CD4-positive, alpha-beta T cell treated with Interleukin-17A for 4 hours (primary cell): ENCODE measurements at places on chromosomes 16 and 17.

DNA sequence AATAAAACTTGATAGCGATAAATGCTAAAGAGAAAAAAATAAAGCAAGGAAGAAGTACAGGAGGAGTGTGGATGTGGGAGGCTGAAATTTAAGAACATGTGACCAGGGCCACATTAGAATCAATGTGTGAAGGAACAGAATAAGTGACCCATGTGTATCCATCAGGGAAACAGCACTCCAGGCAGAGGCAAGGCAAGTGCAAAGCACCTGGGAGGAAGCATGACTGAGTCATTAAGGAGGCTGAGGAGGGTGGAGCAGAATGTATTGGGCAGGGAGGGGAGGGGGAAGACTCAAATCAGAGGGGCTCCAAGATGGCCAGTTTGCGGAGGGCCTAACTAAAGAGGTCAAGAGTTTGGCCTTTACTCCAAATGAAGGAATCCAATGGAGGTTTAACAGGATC is 8.0 kb downstream of the CDR2 start:
- no peak for DNase-seq

DNA sequence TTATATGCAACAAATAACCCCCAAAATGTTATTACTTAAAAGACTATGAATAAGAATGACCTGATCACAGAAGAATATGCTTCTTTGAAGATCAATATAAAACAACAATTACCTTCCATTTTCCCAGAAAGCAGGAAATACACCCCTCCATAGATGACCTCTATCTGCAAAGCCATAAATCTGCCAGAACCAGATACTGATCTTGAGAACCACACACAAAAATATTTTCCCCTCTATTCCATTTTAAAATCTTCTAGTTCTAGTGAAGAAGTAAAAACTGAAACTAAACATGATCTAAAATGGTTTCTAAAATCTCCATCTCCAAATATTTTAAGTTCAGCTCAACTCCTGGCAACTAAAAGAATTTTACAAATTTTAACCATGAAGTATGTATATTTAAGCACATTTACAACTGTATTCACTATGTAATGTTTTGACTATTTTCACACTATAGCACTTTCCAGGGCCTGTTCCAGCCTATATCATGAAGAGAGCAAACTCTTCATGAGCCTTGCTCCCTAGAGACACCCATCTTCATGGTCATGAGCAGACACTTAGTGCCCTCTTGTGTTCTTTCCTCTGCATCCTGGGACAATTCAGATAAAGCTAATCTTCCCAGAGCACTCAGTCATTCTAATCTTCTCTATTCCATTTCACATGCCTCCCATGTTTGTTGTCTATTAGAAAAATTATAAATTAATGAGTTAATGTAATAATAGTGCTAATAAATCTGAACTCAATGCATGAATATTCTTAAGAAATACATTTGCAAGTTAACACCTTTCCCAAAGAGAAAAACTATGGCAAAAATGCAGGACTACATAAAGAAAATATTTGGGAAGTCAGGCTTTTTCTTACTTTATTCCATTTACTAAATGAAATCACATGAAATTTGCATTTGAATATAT is 87.0 kb downstream of the HELZ start:
- no peak for DNase-seq

- no peak for DNase-seq
Observed at GRCh38 chr17:52244689-52245088, 86.2 kb upstream of the CA10 start.

DNA sequence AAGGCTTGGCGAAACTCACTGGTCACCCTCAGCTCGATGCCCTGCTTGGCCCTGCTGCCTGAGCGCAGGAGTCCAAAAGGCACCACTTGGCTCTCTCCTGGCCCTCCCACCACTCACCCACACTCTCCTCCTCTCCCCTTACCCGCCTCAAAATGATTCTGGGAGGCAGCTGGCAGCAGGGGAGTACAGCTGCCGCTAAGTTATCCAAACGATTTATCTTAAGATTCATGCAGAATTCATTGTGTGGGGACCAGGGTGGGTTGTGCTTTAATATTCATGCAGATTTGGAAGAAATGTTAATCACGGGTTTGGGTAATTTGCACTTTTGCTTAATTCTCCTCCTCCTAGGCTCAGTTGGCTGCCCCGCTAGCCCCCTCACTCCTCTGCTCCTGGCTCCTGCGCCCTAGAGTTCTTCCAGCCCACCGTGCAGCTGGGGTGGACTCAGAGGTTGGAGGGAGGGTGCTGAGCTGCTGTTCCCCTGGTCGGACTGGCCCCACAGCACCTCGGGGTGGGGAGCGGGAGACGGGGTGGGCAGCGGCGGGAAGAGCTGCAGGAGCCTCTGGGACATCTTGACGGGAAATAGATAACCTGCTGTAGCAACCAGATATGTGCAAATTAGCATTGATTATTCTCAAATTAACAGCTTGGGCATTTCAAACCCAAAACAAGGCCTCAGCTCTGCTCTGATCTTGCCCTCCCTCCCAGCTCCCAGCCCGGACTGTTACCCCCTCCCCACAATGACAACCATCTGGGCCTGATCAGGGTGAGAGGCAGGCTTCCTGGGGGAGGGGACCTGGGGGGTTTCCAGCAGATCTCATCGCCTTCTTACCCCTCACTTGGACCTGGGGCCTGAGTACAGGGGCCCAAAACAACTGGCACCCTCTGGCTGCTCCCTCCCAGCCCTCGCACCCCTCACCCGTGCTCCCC is 122.6 kb upstream of the RPL38 start:
- no peak for DNase-seq

DNA sequence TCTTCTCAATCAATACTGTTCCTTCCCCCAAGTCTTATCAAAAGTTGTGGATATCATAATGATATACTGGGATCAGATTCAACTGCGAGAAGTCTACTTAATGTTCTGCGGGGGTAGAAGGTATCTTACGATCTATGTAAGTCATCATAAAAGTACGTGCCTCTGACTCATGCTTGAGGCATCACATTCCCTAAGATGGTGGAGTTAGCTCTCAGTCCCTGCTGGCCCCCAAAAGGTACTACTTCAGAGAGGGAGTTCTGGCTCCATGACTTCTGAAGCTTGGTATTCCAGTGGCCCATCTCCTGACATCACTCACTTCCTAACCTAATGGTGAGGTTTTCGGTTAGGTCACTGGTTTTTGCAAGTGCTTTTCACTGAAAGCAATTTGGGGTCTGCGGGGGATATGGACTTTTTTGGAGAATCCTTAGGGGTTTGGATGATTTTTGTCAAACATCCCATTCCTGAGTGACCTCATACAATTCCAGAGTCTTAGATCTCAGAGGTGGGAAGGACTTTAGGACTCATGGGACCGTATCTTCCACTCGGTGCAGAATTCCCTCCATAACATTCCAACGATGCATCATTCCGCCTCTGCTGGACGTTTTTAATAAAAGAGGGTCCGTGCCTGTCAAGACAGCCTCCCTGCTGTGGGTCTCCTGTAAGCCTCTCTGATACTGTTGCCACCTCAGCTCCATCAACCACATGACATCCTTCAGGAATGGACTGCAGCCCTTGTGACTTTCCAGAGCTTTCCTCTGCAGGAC is 74.3 kb downstream of the DYNLRB2 start:
- no peak for DNase-seq
